RCC 7860 (cell line): ENCODE measurements at places on chromosomes 7 and 10.

DNA sequence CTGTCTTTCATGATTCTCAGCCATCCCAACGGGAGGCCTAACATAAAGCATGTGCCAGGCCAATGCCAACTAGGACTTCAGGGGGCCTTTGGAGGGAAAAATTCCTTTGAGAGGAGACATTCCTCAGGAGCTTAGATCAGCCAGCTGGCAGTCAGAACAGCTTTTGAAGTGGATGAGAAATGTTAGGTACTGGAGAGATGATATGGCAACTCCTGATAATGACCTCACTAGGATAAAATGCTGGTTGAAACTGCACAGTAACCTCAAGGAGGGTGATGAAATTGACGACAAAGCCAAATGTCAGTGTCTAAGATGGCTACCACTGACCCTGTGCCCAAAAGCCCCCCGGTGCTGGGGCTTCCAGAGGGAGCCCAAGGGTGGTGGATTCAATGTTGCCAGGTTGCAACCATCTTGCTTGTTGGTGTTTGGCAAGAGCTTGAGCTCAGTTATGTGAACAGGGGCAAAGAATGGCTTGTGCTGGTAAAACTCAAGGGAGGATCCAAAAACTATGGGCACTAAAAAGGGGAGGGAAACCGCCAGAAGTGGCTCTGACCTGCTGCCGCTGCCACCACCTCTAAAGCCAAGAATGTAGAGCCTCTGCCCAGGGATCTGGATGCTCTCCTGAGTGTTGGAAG, 121.2 kb downstream of the UBE2H start:
- peak; percentile 100 for DNase-seq

DNA sequence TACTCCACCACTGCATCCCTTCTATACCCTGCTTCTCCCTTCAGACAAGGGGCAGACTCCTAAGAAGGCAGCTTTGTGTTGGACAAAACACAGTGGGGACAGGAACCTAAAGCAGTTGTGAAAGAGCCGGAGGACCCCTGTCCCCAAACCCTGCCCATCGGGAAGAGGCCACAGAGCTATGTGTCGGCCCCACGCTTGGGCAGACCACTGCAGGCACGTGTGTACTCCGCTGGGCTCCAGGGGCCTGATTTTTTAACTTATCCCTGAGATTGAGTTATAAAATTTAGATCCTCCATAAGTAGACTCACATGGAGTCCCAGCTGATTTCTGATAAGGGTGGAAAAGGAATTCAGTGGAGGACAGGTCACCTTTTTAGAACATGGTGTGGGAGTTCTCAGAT, 310.5 kb downstream of the ADARB2 start:
- no peak for DNase-seq

- peak; percentile 17 for DNase-seq
Measured at GRCh38 chr10:70477661-70478162, 855 bp upstream of the PALD1 start.

GRCh38 chr7:130490888-130491804, 739 bp upstream of the MEST start:
- DNase-seq: no peak

DNA sequence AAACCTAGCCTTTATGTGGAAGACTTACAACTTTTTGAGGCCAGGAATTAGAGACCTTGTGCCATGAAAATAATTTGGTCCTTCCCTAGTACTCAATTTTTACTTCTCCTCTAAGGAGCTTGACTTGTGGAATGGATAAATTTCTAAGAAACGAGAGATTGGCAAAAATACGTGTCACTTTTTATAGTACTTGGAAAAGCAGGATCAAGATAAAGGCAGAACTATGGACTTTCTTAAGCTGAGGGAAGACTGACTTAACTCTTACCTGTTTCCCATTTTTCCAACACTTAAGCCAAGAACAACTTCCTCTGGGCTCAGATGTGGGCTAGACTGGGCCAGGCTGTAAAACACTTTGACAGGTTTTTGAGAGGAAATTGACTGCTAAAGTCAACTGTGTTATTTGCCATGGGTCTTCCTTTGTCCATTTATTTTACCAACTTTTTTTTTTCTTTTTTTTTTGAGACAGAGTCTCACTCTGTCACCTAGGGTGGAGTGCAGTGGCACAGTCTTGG, 2.0 kb upstream of the WBP1L start:
- no peak for DNase-seq

- no peak for DNase-seq
Measured at GRCh38 chr10:129364949-129365348, 102.1 kb upstream of the MGMT start.

DNA sequence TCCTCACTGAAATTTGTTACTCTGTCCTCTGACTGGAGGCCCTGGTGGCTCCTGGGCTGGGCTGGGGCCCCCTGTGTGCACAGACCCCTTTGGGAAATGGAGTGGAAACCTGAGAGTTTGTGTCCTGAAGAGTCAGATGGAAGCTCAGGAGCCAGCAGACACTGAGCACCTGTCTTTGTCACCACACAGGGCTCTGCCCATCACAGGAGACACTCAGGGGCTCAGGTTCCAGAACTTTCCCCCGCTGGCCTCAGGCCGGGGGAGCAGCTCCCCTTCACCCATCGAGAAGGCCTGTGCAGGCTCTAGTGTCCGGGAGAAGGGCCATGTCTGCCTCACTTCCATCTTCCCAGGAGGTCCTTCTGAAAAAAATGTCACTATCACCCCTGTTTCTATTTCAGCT, 22.3 kb upstream of the PITRM1 start:
- no peak for DNase-seq

DNA sequence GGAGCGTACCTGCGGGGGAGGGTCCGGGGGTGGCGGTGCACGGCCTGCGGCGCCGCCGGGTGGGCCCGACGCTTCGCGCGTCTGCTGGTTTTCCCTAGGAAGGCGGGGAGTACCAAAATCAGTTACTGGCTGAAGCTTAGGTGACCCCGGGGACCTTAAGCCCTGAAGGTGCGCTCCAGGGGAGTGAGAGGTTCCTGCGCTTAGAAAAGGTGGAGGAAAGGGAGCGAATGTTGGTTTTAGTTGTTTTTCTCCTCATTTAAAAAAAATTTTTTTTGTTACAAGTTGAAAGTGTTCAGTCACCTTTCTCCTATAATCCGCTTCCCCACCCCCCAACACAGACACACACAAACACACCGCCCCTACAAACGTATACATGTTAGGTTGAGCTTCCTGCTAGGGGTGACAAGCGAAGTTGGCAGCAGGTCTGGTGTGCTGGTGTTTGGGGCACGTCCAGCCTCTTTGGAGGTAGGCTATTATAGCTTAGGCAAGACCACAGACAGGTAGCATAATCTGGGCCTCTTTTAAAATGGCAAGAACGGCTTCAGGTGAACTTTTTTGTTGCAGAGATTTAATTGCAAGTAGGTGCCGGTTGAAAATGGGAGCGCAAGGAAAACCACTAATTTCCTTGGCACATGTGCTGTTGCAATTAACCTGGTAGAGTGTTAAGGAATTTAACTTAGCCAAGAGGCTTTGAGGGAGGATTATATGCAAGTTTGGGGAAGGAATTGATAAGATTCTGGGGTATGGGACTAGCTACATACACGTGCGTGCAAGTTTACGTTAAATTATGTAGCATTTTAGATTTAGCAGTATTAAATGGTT, 945 bp downstream of the ADD3 start:
- DNase-seq: peak; percentile 29

DNA sequence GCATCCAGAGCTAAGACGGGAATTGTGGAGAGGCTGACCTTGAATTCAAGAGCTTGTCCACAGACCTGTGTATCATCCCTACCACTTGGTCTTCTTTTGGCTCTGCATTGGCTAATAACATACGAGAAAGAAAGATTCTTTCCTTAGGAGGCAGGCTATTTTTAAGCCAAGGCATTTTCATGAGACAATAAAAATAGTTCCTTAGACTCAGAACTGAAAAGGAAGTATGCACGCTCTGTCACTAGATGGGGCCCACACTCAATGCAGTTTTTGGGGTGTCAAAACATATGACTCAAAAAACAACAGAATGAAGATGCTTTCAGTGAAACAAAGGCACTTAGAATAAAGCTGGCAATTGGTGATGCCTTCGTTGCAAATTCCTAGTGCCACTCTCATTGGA, 265.9 kb upstream of the DGKB start:
- DNase-seq: no peak

- DNase-seq: peak; percentile 87
Measured at GRCh38 chr10:79112881-79113431, 44.2 kb downstream of the ZMIZ1 start.

DNA sequence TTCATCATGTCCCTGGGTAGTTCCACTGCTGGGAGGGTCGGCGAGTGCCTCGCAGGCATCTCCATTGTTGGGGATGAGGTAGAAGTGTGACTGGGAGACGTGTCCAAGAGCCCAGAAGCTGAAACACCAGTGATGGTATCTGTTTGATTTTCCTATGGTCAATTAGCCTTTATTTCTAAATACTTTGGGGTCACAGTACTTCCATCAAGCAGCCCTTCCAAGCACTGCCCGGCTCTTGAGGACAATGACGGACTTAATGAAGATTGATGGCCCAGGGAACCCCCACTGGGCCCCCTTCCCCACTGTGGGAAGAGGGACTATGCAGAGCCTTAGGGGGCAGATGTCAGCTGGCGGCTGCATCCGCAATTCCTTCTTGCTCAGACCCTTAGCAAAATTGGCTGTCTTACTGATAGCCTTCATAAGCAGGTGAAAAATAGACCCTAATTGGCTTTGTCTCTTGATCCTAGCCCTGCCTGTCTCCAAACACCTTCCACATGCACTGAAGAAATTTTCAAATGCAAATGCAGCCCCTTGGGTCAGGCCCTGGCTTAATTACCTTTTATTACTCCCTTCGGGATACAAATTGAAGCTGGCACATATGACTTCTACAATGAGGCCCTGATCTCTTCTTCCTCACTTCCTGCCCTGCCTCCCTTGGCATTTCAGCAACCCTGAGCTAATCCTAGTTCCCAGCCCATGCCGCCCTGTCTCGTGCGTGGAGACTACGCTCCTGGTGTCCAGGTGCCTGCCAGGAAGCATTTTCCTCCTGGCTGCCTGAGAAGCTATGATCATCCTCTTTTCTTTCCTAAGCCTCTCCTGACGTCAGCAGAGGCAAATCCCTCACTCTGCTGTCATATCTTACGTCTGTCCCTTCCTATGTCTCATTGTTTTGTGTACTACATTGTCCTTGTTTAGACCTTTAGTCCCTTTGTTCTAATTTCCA, 124.5 kb upstream of the GDF10 start:
- no peak for DNase-seq

GRCh38 chr7:153193144-153193595, 433.6 kb downstream of the ACTR3B start:
- no peak for DNase-seq

- DNase-seq: no peak
Measured at GRCh38 chr7:130473289-130473688, 18.6 kb upstream of the MEST start.

DNA sequence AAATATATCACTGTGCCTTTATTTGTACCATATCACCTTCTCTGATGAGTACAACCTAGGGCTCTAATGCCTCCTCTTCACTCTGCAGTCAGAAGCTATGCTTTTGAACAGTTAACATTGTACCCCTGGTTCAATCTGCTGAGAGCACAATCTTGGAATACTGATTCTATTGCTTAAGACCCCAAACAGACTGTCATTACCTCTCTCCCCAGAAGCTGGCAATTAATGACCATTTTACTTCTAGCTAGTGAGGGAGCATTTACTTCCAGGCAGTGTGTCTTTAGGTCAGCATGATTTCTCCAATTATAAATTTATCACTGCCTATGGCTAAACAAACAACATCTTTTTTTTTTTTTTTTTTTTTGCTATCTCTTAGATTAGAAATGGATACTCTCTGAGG, 36.0 kb upstream of the SPOCK2 start:
- no peak for DNase-seq

GRCh38 chr7:27619492-27619891, 43.2 kb downstream of the HIBADH start:
- DNase-seq: no peak

DNA sequence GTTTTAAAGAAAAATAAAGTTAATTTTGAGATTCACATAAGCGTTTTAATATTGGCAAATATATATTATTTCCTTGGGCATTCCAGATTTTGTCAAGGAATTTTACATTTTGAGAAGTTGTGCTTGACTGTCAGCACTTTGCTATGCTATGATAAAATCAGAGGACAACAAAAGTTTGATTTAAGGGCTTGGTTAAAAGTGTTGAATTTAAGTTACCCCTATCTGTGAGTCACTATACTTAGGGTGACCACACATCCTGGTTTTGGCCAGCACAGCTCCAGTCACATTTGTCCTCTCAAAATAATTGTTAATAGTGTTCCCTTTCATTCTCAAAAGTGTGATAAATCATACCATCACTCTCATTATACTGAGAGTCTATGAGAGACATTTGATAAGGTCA, 34.2 kb upstream of the ANK3 start:
- no peak for DNase-seq

DNA sequence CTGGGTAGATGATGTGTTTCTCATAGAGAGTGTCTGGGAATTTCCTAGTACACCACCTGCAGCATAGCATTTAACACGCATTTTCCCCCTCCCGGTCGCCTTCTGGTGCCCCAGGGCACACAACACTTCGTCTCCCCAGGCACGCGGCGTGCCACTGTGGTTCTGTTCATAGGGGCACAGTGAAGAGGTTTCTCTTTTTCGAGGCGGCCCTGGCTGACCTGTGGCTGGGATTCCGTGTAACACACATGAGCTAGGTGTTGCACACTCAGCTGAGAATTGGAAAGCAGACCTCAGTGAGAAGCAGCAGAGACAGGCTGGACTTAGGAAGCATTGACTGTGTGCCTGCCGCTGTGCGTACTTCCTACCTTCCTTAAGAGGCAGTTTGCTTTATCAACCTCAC, 214.3 kb upstream of the SHH start:
- DNase-seq: no peak

- DNase-seq: peak; percentile 10
Measured at GRCh38 chr10:36880898-36881297, 244.5 kb upstream of the ANKRD30A start.

- no peak for DNase-seq
Measured at GRCh38 chr10:11673346-11674280, 62.2 kb upstream of the USP6NL start.

GRCh38 chr7:40612298-40612697, 477.5 kb downstream of the SUGCT start:
- no peak for DNase-seq

- no peak for DNase-seq
Measured at GRCh38 chr7:97219237-97219636, 101.7 kb downstream of the SDHAF3 start.

- DNase-seq: no peak
Measured at GRCh38 chr7:112654322-112655216, 135.6 kb downstream of the TMEM168 start.

DNA sequence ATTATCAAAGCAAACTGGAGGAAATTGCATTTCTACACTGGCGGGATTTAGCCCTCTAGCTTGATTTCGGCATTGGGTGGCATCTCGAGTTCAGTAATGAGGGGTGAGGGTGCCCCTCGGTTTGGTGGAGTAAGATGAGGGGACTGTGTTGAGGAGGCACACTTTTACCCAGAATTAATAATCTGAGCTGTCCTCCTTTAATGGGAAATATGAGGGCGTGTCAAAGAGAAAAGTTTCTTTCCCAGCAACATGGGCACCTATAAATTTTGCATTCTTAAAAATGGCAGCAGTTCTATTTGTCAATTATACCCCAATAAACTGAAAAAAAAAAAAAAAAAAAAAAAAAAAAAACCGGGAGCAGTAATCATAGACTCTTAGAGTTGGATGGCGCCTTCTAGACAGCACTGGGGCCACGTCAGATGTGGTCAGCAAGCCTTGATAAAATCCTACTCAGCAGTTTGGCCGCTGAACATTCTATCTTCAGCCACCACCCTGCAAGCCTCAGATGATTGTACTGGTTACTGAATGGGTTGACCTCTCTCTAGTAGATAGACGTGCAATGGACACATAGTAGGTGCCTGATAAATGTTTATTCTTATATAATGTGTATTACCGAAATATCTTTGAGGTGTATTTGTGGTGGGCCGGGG, 931 bp downstream of the PAPSS2 start:
- peak; percentile 76 for DNase-seq

- peak; percentile 91 for DNase-seq
Measured at GRCh38 chr7:65983965-65984658, 2.1 kb upstream of the GUSB start.
